ENCODE measurements at places on chromosomes 3 and 15. TPM values are rescaled to one million over a fixed set of nuclear protein-coding genes. Genes with fewer than 3 reads are reported as not detected.

- DNase-seq = no peak
Measured at GRCh38 chr3:189849262-189849661, 218.1 kb downstream of the TP63 start.

DNA sequence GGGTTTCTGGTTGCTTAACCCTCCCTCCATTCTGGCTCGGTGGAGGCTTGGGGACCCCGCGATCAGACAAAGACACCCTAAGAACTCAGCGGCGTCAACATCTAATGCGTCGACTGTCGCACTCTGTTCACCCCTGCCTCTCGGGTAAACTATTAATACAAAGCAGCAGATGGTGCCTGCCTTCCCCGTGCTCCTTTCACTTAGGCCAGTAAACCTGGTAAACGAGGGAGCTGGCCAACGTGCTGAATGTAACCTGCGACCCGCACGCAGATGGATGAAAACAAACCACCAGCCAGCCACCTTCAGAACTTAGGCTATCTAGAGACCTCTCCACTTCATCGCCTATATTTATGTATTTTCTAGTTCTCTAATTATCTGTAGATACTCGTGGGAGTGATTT is 848 bp upstream of the CADPS start:
- DNase-seq = peak; percentile 11

DNA sequence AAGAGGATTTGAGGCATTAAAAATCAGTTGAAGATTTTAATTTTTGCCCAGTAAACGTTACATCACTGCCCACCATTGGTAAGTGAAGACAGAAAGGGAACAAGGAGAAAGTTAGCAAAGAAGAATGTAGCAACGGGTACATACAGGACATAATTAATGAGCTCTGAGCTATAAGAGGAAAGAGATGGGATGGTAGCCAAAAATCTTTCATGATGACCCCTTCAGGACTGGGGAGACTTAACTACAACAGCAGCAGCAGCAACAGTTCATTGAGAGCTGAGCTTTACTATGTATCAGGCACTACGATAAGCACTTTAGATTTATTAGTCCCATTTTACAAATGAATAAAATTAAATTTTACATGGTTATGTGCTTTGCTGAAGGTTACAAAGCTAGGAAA is 18.4 kb downstream of the EMC4 start:
- no peak for DNase-seq

DNA sequence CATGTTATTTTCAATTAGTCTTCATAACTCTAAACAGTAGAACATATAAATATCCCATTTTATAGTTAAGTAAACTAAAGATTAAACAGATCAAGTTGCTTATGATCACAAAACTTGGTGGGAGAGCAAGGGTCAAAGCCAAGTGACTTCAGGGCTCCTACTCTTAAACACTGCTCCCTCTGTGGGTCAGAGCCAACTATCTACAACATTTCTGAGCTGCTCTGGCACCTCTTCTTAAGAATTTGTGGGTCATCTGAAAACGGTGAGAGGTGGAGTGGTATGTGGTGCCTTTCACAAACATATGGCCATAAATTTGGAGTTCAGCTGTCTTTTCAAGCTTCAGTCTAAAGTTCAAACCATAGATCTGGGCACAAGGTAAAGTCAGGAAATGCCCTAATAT is 10.9 kb downstream of the ATG3 start:
- DNase-seq = no peak

Gene UPK1B
- total RNA-seq = not detected

DNA sequence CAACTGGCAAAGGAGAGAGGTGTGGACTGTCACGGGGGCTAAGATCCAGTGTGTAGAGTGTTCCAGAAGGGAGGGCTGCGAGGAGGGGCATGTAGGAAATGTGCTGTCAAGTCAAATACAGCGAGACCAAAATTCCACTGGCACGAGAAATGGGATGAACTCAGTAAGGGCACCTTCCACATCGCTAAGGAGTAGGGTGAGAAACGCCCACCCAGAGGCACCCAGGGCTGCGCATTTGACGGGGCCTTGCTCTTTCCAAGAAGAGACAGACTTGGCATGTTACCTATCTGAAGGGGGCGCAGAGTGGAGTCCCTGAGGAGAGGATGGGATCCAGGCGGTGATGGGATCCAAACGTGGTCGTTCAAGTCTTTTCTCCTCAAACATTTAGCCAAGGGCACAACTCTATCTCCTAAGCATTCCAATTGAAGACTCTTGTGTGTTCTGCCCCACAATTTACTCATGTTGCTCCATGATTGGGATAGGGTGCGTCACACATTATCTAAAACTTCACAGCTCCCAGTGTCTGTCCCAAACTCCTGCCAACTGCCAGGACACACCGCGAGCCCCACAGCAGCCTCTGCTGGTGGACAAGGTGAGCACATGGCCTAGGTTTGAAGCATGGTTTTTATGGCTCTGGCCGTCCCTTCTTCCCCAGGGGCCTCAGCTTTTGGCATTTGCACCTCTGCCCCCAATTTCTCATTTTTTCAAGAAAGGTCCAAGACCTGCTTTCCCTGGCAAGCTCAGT is 7.6 kb downstream of the SELENOS start:
- peak; percentile 36 for DNase-seq

DNA sequence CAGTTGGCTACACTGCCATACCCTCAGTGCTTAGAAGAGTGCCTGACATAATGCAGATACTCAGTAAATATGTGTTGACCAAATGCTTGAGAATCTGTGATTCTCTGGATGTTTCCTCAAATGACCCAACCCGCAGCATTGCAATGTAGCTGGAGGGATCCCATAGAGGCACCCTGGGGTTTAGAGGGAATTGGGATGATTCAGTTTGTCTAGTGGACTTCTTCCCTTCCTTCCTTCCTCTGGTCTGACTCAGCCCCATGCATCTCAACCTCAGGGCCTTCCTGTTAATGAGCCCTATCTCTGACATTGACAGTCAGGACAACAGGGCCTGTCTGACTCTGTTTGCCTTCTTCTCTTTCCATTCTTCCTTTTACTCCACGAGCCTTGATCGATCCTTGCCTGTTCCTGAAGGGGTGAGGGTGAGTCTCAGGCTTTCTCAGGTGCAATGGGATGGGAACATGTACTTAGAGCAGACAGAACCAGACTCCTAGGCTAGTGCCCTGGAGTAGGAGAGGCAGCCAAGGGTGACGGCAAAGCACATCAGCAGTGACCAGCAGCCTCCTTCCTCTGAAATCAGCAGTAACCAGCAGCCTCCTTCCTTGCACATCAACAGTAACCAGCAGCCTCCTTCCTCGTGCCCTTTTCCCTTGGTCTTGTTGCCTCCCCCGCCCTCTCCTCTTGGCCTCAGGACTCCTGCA is 78.2 kb downstream of the DGKG start:
- DNase-seq = peak; percentile 86

GRCh38 chr3:182389071-182389815 is 404.1 kb upstream of the ATP11B start:
- DNase-seq = peak; percentile 41

DNA sequence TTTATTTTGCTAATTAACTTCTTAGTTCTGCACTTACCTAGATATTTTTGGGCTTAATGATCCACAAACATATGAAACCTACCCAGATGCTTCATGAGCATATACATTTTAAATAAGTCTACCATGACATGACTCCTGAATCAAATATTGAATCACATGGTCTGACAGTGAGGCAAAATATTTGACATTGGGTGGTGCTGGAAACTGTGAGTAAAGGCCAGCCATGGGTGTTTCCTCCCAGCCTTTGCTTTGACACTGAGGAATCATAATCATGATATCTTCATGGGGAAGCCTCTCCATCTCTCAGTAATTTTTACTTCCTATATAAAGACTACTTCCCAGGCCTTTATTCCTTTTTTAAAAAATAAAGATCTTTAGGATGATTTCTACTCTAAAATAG is 22.8 kb upstream of the SSR3 start:
- no peak for DNase-seq

DNA sequence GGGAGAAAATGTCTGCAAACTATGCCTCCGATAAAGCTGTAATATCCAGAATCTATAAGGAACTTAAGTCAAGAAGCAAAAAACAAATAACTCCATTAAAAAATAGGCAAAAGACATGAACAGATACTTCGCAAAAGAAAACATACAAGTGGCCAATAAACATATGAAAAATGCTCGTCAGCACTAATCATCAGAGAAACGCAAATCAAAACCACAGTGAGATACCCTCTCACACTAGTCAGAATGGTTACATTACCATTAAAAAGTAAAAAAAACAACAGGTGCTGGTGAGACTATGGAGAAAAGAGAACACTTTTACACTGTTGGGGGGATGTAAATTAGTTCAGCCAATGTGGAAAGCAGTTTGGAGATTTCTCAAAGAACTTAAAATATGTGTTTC is 498.5 kb upstream of the GRM7 start:
- DNase-seq = no peak

Gene ATP2B2
- not detected for total RNA-seq

- DNase-seq = no peak
Measured at GRCh38 chr3:106299300-106300098, 430.7 kb upstream of the CBLB start.

Gene OR5H15
- not detected for total RNA-seq

DNA sequence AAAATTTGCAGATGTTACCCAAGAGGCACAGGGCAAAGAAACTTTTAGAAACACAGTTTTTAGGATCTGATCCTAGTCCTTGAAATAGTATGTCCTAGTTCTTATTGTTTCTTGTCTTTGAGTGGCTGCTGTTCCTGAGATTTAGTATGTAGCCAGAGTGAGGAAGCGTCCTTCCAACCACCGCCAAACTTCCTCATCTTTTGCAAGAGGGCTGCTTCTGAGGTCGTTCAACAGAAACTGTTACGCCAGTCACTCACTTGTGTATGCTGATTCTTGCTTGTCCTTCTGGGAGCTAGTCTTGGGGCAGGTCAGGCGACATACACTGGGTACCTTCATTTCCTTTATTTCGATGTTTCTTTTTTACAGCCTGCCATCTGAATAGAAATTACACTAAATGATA is 577.3 kb upstream of the ZNF717 start:
- no peak for DNase-seq

Gene RYK
- total RNA-seq = 128 TPM

DNA sequence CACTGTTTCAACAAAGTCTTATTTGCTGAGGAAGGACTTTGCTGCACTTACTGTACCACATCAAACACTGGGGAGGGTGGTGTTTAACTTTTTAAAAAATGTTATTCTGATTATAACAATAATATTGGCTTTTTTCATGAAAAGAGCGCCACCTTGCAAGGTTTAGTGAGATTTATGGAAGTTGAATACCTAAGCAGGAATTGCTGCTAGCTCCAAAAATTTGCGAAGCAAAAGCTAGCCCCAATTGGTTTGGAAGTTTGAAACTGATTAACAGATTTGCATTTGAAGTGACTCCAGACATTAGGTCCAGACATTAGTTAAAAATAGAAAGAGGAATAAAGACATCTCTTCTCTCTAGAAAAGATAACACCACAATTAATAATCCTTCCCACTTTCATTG is 6.7 kb downstream of the ZIC1 start:
- no peak for DNase-seq

DNA sequence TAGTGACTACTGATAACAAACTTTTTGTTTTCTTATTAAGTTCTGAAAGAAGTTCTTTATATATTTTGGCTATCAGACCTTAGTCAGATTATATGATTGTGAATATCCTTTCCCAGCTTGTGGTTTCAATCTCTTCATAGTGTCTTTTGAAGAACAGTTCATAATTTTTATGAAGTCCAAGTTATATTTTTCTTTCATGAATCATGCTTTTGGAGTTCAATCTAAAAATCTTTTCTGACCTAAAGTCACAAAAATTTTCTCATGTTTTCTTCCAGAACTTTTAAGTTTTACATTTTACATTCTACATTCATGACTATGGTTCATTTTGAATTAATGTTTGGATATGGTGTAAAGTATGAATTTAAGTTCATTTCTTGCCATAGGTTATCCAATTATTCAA is 34.2 kb upstream of the OCA2 start:
- no peak for DNase-seq

DNA sequence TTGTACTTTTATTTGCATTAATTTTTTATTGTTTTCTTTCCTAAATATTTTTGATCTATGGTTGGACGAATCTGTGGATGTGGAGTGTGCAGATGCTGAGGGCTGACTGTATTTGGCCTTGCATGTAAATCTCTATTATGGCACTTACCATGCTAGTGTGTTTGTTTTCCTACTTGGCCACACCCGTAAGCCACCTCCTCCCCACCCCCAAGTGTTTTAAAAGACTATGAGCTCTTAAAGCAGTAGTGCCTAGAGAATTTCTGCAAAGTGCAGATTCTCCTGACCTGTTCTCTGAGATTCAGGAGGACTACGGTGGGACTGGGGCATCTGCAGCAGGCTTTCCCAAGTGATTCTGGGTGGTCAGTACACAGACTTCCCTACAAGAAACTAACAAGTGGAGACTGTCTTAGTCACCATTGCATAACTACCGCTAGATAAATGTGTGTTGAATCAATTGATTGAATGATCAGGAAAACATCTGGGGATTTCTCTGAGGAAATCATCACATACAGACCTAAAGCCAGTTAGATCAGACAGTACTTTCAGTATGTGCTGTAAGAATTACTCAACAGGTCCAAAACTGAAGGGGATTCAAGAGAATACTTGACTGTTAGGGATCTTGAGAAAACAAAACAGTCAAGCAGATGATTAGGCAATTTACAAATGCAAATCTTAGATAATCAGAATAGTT is 6.2 kb upstream of the TIPARP start:
- DNase-seq = no peak

Gene STXBP5L
- not detected for total RNA-seq

DNA sequence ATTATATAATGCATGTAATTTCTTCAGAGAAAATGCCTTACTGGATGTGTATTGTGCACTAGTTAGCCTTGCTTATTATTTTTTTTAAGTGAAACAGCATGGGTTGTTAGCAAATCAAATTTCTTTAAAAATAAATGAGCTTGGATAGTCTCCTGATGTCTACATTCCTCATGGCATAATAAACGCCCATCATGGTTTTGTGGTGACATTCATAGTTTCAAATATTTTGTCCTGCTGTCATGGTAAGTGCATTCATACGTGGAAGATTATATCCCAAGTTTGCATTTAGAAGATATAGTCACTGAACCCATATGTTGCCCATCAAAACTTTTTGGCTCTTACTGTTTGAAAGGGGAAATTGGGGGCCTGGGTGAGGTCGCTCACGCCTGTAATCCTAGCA is 130.7 kb downstream of the ALCAM start:
- DNase-seq = no peak

DNA sequence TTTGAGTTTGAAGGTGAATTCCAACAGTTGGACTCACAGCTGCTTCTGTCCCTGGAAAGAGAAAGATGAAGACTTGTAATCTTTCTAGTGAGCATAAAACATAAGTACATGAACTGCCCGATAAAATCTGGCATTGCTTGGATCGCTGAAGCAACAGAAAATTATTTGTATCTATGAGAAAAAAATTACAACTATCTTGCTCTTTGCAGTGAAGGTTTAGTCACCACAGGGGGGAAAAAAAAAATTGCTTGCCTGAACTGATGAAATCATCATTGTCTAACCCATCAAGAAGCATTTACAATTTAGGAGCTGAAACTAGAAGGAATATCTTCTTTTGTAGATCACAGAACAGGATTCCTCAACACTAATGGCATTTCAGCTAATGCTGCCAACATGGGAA is 20.0 kb downstream of the TMEM207 start:
- DNase-seq = no peak

DNA sequence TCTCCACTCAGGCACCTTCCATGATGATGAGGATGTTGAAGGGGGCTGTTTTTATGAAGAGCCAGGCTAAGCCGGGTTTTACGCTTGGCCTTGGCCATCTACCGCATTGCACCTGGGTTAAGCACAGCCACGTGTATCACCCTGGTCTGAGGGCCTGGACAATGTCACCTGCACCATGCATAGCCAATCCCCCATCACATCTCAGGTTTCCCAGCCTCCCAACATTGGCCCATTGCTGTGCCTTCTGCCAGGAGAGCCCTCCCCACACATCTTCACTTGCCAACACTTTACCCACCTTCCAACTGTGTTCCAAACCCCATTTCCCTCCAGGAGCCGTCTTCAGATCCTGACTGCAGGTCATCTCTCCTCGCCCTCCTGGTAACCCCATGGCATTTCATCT is 135.3 kb upstream of the ABHD17C start:
- DNase-seq = no peak

Data from MG63 (cell line).